ENCODE measurements at places on chromosomes 3 and 15.

GRCh38 chr3:164640591-164640990 is 437.7 kb downstream of the SI start:
- no peak for DNase-seq

GRCh38 chr3:136751316-136752171 is 634 bp downstream of the STAG1 start:
- DNase-seq = peak; percentile 81

GRCh38 chr3:160879859-160880258 is 123.8 kb downstream of the PPM1L start:
- no peak for DNase-seq

- DNase-seq = peak; percentile 15
Measured at GRCh38 chr3:101970905-101971304, 121.6 kb downstream of the NFKBIZ start.

- no peak for DNase-seq
Measured at GRCh38 chr3:69628951-69629350, 110.3 kb upstream of the MITF start.

Measured in SK-N-DZ (cell line).